ENCODE measurements at places on chromosomes 1 and 21. TPM values are rescaled to one million over a fixed set of nuclear protein-coding genes. Genes with fewer than 3 reads are reported as not detected.

The GBP6 gene
- total RNA-seq = 0.11 TPM

The STUM gene
- total RNA-seq = not detected

The TXNIP gene
- 6.1 TPM for total RNA-seq

The TCEA3 gene
- total RNA-seq = 6.8 TPM

The TAF13 gene
- total RNA-seq = 137 TPM

The OLFM3 gene
- not detected for total RNA-seq

The SLC39A1 gene
- 113 TPM for total RNA-seq

The CFHR4 gene
- not detected for total RNA-seq

The LENEP gene
- total RNA-seq = not detected

The COL11A1 gene
- 121 TPM for total RNA-seq

The KRTAP20-3 gene
- total RNA-seq = not detected

The FCRL3 gene
- not detected for total RNA-seq

The COL8A2 gene
- total RNA-seq = 12.5 TPM

The MANEAL gene
- total RNA-seq = 0.50 TPM

The AKR7A3 gene
- 0.62 TPM for total RNA-seq

The LRRC38 gene
- 0.50 TPM for total RNA-seq

The IFI6 gene
- total RNA-seq = 25.4 TPM

The AUNIP gene
- total RNA-seq = 5.6 TPM

The SPRR2A gene
- total RNA-seq = not detected

The SLC37A1 gene
- 1.9 TPM for total RNA-seq

The HAO2 gene
- total RNA-seq = not detected

The ZNF593OS gene
- not detected for total RNA-seq

The CCDC17 gene
- 0.77 TPM for total RNA-seq

The GBP7 gene
- total RNA-seq = 0.12 TPM

The SELP gene
- total RNA-seq = not detected

The LHX8 gene
- total RNA-seq = not detected

The SASS6 gene
- total RNA-seq = 2.1 TPM

The NTRK1 gene
- not detected for total RNA-seq

The PHC2 gene
- total RNA-seq = 84.2 TPM
